ENCODE measurements at places on chromosomes 6 and 20.

GRCh38 chr6:7939184-7939863 lies 28.7 kb upstream of the TXNDC5 start:
- no peak for DNase-seq

DNA sequence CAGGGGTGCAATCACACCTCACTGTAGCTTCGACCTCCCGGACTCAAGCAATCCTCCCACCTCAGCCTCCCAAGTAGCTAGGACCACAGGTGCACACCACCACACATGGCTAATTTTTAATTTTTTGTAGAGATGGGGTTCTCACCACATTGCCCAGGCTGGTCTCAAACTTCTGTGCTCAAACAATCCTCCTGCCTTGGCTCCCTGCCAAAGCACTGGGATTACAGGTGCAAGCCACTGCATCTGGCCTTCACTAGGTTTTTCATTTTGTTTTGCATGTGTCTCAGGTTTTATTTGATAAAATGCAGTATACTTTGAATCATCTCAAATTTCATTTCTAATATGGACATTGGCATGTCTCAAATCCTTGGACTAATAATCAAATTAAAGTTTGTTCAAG lies 98.7 kb downstream of the SLC16A10 start:
- DNase-seq: no peak

DNA sequence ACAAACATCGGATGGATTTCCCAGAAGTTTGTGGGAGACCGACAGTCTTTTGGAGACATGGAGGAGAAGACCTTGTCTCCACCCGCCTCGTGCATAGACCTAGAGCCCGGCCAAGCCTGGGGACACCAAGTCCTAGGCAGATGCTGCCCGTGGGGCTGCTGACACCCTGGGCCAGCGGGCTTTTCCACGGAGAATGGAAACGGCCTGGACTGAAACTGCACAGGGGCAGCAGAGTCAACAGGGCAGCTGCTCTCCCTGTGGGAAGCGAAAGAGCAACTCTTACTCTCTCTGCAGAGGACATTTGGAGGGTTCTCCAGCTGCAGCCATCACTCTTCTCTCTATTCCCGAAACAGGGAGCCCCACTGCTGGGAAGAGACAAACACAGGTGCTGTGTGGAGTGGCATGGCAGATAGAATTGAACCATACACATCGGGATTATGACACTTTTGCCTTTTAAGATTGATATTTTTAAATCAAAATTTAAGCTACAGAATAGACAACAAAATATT lies 401.2 kb downstream of the THBS2 start:
- DNase-seq: no peak

GRCh38 chr6:84638286-84638685 lies 126.1 kb downstream of the TBX18 start:
- no peak for DNase-seq

DNA sequence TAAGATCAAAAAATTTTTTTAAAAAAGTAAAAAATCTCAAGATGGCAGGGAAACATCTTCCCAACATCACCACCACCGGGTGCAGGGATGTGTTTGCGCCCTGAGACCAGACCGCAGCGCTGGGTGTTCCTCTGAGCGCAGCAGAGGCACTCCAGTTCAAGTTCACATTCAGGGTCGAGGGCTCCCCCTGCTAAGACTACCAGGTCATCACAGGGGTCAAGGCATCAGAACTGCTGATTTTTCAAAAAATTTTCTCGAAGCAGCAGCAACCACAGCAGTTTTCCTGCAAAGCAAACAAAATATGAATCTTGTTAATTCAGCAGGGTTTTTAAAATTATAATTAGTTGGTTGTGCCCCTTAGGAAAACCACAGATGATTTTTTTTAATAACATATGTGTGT lies 83.1 kb downstream of the MYLK4 start:
- DNase-seq: no peak

DNA sequence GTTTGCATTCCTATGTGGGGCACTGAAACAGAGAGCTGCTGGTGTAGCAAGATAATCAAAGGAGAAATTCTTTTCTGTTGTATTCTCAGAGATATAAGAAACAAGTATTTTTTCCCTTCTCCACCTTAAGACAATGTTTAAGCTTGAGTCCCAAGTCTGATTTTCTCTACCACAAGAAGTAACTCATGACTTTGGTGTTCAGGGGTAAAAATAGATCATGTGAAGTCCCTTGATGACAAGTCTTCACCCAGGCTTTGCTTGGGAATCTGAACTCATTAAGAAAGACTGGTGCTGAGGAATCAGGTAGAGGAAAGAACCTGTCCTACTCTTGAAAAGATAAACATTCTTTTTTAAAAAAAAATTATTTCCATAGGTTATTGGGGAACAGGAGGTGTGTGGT lies 205.6 kb downstream of the ALDH8A1 start:
- no peak for DNase-seq

GRCh38 chr6:16324606-16325225 lies 86.3 kb downstream of the GMPR start:
- no peak for DNase-seq

- DNase-seq: no peak
Observed at GRCh38 chr20:37442547-37442946, 78.5 kb upstream of the NNAT start.

GRCh38 chr6:141965016-141965545 lies 167.6 kb upstream of the GJE1 start:
- DNase-seq: no peak

GRCh38 chr20:39524371-39524911 lies 562.3 kb downstream of the DHX35 start:
- DNase-seq: no peak

DNA sequence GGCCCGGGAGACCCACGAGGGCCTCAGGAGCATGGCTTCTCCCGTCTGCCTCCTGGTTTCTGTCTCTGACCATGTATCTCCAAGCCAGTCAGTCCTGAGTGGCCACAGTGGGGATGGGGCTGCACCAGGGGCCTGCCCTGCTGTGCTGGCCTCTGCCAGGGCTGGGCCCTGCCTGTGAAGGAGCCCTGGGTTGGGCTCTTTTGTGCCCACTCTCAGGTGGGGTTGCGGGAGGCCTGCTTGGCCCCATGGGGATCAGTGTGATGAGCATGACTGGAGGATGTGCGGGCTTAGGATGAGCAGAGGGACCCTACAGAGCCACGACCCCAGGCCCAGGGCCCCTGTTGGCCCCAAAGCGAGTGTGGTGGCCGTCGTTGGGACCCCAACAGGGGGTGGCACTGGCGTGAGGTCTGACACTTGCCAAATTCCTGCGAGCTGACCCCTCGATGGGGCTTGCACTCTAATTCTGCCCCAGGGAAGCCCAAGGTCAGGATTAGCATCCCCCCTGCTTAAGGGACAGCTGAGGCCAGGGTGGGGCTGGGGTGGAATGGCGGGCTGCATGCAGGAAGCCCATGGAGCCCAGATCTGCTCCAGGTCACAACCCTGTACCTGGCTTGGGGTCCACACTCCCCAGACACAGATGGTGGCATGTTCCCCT lies 90.0 kb upstream of the BHLHE23 start:
- no peak for DNase-seq

GRCh38 chr6:75117701-75118100 lies 88.2 kb downstream of the COL12A1 start:
- no peak for DNase-seq

Measured in AG09309 (cell line).